ENCODE measurements at places on chromosomes 12 and 14.

DNA sequence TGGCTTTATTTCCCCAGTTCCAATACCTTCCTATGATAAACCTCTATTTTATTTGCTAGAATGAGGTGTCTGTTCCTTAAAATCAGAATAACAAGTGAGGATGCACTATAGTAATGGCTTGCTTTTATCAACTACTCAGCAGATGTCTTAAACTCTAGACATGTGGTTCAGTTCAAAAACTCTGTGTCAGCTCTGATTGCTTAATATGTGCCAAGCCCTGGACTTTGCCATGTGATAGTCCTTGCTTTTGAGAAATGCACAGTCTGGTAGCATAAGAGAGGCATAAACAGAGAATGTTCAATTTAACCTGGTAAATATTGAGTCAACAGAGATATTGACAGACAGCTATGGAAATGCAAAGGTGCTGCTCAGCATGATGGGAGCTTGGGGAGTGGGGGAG is 254.8 kb downstream of the PDZRN4 start:
- no peak for DNase-seq

GRCh38 chr12:50922820-50923219 is 29.5 kb upstream of the HIGD1C start:
- DNase-seq = peak; percentile 65

DNA sequence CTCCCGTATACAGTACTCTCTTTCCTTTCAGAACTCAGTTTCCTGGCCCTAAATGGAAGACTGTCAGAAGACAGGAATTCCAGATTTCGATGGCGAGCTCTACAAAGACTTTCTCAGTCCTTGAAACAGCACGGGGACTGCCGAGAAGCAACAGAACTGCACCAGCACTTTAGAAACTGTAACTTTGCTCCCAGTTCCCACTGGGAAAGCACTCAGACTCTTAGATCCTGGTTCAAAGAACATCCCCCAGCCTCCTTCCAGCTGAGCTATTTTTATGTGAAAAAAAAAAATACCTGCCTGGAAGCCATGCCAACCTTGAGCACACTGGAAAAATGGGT is 1.8 kb downstream of the PXN start:
- DNase-seq = no peak

DNA sequence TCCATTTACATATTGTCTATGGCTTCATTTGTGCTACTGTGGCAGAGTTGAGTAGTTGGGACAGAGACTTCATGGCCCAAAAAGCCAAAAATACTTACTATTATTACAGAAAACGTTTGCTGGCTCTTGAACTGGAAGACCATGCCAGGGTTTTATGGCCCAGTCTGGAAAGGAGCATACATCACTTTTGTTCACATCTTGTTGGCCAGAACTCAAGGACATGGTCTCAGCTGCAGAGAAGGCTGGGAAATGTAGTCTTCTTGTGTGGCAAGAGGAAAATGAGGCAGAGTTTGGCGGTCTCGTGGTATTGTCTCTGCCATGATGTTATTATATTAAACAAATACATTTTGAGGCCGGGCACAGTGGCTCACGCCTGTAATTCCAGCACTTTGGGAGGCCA is 509.6 kb downstream of the MED13L start:
- DNase-seq = no peak

DNA sequence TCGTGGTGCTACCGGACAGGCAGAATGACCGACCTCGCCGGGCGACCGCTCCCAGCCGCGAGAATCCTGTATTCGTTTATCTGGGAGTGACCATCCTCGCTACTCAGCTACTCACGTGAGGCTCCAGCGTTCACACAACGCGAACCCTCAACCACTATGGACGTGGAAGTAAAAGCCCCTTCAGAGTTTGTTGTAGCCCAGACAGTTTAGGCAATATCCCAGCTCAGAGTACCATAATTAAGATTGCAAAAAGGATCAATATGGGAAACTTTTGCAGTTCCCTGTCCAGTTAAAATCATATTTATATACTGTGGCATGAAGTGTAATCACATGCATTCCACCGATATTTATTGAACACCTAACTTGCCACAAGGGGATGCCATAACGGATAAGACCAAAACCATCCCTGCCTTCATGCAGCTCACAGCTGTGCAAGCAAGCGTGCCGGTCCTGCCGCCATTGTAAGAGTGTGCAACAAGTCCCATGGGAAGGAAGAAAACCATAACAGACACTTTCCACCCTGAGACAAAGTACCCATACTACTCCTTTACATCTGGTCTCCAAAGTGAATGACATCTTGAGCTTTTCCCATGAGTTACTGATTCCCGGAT is 938 bp upstream of the MAX start:
- peak; percentile 36 for DNase-seq

DNA sequence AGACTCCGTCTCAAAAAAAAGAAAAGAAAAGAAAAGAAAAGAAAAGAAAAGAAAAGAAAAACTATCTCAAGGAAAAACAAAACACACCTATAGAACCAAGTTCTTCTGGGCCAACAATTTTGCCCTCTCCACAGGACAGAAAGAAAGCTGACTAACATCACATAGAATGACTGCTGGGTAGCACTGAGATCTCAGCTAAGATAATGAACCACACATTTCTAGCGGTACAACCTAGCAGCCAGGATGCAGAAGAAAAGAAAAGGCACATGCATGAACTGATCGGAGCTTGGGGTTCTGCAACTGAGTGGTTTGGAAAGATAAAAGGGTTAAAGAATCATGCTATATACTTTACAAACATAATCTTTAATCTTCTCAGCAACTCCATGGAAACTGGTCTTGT is 19.5 kb downstream of the TMED10 start:
- DNase-seq = no peak

- no peak for DNase-seq
Observed at GRCh38 chr14:100159865-100160533, 554 bp upstream of the DEGS2 start.

DNA sequence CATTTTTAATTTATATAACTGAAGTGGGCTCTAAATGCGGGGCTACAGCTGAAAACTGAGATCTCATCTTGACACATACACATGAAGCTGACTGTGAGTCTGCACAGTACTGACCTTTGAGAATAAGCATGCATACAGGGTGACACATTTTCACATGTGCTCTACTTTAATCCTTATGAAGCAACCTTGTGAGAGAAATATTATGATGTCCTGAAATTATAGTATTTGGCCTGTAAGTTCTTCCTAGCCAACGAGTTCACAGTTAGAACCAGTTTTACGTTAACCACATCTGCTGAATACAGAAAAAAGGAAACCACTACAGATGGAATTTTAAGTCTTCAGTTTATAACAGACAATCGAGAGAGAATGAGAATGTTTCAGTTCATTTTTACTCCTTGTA is 70.3 kb downstream of the SPPL3 start:
- peak; percentile 33 for DNase-seq

DNA sequence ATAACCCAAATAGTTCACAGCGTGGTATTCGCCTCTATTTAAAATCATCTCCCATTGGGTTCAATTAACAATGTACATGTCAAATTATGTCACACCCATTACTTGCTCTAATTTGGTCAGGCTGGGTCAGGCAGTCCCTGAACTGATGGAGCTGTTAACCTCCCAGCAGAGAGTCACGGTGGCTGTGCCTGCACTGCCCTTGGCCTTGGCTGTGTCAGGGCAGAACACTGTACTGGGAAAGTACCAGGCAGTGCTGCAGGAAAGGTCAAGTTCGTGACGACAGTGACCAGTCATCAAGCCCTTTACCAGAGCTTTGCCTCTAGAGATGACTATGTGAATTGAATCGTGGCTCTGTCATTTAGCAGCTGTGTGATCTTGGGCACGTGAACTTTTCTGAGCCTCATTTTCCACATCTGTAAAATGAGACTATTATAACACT is 100.0 kb downstream of the ARF6 start:
- DNase-seq = peak; percentile 74

DNA sequence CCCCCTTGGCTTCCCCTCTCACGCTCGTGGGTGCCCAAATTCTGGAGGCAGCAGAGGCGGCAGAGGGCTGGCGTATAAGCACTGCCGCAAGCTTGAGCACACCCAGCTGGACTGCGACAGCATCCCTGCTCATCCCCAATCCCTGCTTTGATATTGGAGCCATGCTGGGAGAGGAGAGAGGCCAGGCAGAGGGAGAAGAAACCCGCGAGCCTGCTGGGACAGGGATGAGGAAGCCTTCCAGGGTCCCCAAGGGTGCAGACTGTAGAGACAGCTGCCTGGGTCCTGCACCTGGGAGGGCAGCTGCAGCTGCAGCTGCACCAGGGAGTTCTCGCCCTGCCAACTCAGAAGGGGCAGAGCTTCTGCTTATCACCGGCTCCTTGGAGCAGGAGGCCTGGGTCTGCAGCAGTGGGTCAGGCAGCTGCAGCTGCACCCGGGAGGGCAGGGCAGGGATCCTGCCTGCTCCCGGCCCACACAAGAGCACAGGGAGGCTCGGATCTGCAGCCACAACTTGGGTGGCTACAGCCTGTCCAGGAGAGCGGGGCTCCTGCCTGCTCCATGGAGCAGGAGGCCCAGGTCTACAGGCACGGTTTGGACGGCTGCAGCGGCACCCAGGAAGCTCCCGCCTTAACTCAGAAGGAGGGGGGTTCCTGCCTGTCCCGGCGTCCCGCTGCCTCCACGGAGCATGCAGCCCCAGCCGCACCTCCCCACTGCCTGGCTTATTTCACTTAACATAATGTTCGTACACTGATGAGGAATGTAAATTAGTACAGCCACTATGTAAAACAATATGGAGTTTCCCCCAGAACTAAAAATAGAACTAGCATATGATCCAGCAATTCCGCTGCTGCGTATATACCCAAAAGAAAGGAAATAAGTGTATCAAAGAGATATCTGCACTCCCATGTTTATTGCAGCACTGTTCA is 60.4 kb upstream of the SGPP1 start:
- no peak for DNase-seq

GRCh38 chr14:87139299-87139698 is 853.7 kb downstream of the GALC start:
- DNase-seq = no peak

GRCh38 chr14:53412819-53413675 is 259.9 kb upstream of the DDHD1 start:
- DNase-seq = no peak

DNA sequence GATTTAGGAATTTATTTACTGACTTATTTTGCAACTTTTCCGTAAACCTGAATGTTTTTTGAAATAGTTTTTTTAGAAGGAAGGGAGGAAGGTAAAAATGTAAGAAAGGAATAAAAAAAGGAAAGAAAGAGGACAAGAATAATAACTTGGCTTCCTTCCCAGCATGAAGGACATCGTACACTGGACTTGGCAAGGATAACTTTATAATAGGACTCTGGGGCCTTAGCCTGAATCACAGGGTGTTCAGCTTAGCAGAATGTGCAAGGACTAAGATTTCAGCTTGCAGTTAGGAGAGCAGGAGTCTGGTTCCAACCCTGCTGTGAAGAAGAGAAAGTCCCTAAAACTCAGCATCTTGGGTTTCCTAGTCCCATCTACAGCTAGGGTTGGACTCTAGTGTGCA is 1053.3 kb downstream of the VRK1 start:
- no peak for DNase-seq

- DNase-seq = no peak
Observed at GRCh38 chr12:86735851-86736250, 479.7 kb upstream of the MGAT4C start.

- DNase-seq = no peak
Observed at GRCh38 chr12:92702754-92703679, at the start of gene PLEKHG7. Gene PLEKHG7, plus strand, starts transcription at chr12:92702989. Its CDS starts 3,643 bp downstream, at chr12:92706632.

- no peak for DNase-seq
Observed at GRCh38 chr12:2754208-2754607, 40.6 kb upstream of the FKBP4 start.

- DNase-seq = no peak
Observed at GRCh38 chr14:69471916-69472315, 12.6 kb upstream of the PLEKHD1 start.

DNA sequence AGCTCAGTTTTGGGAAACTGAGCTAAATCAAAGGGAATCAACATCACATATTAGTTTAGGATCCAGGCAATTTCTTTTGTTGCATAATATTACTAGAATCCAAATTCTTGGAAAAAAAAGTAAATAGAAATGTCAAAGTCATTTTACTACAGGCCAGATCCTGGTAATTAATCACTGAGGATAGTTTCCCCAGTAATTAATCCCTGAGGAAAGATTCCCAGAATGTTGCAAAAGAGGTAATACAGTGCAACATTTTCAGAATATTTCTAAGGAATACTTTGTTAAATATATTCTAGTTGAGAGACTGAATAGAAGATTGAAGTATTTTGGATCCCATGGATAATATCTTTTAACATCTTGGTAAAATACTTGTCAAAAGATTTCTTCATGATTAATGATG is 207.0 kb upstream of the GARIN2 start:
- DNase-seq = peak; percentile 28

DNA sequence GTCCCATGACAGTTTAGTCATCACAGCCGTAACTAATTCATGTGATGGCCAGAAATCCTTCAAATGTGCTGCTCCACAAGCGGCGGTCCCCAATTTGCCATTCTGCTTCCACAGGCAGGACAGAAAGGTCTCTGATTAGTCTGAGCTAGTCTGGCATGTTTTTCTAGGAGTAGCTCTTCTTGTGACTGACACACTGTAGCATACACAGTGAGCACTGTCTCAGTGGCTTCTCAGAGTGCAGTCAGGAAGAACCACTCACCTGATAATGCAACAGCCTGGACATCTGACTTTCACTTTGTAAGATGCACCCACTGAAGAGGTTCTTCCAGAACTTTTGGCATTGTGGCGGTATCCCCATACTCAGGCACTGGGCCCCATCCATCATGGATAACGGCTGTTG is 1266.2 kb downstream of the TMEM121 start:
- DNase-seq = no peak

DNA sequence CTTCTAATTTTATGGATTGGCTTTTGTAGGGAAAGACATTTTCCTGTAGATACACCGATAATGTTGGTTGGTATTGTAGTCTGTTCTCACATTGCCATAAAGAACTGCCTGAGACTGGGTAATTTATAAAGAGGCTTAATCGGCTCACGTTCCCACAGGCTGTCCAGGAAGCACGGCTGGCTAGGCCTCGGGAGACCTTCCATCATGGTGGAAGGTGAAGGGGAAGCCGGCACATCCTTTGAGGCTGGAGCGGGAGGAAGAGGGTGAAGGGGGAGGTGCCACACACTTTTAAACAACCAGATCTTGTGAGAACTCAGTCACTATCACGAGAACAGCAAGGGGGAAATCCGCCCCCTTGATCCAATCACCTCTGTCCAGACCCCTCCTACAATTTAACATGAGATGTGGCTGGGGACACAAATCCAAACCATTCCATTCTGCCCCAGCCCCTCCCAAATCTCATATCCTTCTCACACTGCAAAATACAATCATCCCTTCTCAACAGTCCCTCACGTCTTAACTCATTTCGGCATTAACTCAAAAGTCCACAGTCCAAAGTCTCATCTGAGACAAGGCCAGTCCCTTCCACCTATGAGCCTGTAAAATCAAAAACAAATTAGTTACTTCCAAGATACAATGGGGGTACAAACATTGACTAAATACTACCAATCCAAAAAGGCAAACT is 66.7 kb upstream of the EIF5 start:
- no peak for DNase-seq

DNA sequence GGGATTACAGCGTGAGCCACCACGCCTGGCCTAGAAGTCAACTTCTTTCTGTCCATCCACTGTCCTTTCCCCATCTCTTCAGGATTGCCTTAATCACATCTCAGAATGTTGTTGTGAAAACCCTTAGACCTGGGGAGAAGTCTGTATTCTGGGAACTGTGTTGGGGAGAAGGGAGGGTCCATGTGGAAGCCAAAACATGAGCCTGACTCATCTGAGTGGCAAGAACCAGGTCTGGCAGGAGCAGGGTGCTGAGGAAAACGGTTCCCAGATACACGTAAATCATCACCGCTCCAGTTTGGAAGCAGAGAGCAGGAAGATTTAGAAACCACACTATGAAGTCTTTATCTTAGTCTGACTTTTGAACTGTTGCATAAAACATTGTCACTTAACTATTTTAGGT is 245.6 kb upstream of the RGS6 start:
- peak; percentile 95 for DNase-seq

All from AG10803 (cell line).